Activated CD8-positive, alpha-beta memory T cell treated with anti-CD3 and anti-CD28 coated beads for 4 hours (primary cell): ENCODE measurements at places on chromosomes 5 and 9.

DNA sequence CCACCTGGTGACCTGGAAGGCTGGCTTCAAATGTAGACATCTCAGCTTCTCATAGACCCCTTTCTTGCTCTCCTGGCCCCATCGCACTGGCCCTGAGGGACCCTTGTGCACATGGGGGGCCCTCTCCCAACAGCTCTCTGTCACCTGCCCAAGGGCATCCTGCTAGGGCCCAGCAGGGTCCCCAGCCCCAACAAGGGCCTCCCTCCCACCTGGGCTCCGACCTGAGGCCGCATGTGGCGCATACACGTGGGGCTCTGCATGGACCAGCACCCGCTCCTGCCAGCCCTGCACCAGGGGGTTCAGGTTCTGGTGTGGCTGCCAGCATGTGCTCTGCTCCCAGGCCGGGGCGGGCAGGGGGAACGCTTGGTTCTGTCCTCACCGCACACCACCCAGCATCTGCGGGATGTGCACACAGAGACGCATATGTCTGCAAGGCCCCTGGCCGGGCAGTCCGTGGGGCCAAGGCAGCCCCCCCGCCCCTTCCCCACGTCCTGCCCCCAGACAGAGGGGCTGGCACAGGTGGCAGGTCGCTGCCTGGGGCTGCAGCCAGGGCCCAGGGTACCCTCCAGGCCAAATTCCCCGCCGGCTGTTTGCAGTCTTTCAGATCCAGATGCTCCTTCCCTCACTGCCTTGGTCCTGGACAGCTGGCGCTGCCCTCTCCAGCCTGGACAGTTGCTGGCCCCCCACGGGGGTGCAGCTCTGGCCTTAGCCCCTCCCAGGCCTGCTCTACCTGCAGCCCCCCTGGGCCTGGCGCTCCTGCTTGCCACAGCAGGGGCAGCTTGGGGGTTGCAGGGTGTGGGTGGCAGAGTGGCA is 17.9 kb upstream of the NRARP start:
- DNase-seq: no peak

DNA sequence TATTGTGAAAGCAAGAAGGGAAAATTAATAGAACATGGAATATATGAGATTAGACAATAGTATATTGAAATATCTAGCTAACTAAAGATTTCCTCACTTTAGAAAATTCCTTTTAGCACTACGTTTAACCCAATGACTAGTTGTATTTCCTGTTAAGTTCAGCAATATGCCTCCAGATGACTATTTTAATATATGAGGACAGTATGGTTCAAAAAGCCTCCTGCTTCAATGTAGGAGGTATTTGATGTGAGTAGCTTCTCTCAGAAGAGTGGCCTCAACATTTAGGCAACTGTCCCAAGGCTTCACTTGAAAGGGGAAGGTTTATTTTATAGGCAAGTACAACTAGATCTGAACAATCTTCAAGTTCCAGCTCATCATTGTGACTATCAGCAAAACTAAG is 2.0 kb upstream of the MEF2C start:
- DNase-seq: no peak

DNA sequence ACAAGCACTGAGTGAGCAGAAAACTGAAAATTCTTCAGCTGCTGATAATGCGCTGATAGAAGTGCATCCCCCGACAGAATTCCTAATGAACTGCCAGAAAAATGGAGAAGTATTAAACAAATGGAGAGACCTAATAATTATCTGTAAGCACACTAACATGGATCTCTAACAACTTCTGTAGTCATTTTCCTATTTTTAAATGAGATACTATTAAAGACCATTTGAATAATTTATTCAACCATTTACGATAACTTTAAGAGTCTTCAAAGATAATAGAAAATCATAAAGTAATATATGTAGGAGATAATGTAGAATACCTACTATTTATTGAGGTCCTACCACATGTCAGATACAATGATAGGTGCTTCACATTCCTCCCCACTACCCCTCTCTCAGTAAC is 72.9 kb downstream of the EFNA5 start:
- no peak for DNase-seq

- DNase-seq: no peak
Observed at GRCh38 chr5:159244163-159244562, 18.9 kb upstream of the UBLCP1 start.

DNA sequence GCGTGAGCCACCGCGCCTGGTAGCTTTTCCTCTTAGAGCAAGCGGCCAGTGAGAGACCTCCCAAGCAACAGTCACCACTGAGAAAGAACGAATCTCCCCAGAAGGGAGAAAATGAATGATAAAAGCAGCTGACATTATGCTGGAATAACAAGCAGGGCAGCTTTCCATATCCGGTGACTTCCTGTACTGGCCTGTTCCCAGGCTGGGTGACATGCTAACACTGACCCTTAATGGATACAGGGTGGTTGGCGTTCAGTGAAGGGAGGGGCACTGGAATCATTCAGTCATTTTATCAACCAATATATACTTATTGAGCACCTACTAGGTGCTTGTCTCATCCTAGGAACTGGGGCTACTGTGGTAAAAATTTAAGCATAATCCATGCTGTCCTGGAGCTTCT is 357.3 kb upstream of the PANK3 start:
- no peak for DNase-seq

DNA sequence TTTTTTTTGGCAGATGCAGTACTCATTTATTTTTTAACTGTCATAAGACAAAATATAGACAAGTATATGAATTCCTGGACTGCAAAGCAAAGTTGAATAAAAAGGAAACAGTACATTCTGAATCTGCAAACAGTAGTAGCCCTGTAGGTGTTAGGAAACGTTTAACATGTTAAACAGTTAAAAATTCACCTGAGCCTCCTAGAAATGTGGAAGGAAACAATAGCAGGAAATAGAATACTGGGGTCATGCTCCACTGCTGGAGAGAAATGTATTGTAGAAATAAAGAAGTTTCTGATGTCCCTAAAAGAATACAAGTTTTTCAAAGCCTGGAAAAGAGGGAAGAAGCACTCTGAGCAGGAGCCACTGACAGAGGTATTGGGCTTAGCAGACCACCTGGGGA is 866.0 kb downstream of the PTPRD start:
- no peak for DNase-seq

GRCh38 chr5:105670596-105670995 is 2000.1 kb downstream of the EFNA5 start:
- no peak for DNase-seq

DNA sequence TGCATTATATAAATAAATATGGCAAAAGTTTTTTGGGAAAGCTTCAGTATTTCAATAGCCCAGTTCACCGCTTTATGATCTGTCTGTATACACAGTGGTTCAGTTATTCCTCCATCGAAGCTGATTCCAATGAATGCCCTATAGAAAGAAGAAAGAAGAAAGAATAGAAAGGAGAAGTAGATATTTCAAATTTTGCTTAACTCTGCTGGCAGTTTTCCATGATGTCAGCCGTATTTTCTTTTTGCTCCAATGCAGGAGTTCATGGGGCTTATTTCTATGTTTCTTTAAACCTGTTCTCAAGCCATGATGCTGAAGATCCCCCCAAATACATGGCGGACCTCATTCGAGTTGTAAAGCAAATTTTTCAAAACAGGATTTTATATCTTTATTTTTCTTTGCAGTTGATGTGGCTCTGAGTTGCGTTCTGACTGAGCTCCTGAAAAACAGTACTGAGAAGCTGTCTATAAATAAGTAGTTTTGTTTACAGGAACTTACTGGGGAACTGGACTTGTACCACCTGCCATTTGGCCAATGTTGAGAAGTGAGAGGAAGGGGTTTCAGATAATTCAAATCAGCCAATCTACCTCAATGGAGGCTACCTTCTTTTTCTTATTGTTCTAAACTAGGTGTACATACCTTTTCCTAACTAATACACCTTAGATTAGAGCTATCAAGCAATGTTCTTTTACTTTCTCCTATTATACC is 418.5 kb upstream of the MEF2C start:
- no peak for DNase-seq

DNA sequence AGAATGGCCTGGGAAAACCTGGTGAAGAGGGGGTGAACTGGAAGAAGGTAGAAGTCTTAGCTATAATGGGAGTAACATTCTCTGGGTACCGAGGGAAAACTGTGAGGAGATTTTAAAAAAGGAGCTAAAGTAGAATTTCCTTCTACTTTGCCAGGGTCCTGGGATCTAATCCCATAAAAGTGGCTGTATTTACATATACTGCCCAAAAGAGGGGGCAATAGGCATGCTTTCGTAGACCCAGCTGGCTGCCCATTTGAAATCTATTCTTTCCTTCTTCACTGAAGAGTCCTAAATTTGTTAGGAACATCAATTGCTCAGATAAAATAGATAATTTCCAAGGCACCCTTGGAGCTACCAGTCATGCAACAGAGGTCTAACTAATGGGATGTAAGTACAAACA is 159.2 kb downstream of the CDC42SE2 start:
- no peak for DNase-seq

DNA sequence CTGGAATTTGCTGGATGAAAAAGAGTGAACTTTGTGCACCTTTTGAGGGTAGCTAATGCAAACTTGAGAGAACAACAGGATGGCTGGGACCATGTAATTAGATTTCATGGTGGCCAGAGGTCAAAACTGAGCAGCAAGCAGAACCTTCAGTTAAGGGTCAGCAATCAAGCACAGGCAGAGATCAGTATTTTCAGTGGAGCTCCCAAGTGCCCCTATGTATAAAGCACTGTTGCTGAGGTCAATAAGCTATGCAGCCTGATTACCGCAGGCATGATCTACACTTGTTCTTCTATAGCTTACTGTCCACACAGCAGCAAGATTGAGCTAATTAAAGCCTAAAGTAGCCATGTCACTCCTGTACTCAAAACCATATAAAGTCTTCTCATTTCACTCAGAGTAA is 62.1 kb upstream of the TMC1 start:
- no peak for DNase-seq

GRCh38 chr5:37212096-37212495 is 37.1 kb downstream of the CPLANE1 start:
- DNase-seq: no peak

GRCh38 chr5:109743770-109744212 is 54.1 kb downstream of the MAN2A1 start:
- DNase-seq: no peak

GRCh38 chr9:130990978-130991777 is 17.8 kb upstream of the LAMC3 start:
- no peak for DNase-seq

DNA sequence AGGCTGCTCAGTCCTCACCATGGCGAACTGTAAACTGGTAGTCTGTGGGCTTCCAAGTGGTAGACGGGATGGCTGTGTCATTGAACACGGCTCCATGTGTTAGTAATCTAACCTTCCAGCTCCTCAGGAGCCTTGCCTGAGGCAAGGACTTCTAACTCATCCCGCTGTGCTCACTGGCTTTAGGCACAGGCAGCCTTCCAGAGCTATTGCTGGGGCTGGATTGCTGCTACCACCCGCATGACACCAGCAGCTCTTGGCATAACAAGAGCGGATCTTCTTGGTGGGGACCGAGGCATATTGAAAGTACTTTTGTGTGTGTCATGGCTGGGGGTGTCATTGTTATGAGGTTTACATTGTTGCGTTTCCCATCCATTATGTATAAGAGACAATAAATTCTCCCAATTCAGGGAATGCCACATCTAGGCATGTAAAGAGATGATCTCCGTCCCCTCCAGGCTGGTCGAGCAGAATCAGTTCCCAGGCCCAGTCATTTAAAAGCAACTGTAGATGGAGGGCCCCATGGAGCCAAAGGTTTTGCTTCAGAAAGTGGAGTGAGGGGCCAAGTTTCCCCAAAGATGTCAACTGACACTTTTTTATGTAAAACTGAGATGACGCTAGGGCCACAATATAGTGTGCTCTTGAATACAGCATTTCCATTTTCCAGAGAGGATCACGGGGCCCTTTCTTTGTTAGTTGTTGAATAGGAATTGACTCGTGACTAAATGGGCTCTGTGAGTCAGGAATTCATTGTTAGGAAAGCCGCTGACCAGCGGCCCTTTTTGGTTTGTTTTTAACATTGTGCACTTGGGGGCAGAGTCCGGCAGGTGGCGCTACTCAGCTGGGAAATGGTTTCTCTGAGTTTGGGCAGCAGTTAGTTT is 759.5 kb downstream of the TAF11L14 start:
- no peak for DNase-seq

- no peak for DNase-seq
Observed at GRCh38 chr5:94463739-94464138, 154.7 kb downstream of the KIAA0825 start.

GRCh38 chr5:116130471-116130870 is 45.6 kb downstream of the COMMD10 start:
- no peak for DNase-seq

DNA sequence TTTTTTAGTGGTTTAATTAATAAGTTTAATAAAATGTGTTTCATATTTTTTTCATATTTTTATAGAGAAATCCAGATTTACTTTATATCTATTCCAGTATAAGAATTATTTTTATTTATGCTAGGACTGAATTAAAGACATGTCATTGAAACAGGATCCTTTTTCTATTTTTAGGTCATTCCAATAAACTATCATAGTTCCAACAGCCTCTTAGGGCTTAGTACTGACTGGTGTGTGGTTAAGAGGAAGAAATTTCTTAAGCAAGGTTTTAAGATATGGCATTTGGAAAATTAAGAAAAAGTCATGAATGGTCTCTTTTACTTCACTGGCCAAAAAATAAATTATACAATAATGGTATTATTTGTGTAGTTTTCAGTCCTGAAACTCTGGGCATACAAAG is 31.2 kb upstream of the PRR16 start:
- DNase-seq: no peak

DNA sequence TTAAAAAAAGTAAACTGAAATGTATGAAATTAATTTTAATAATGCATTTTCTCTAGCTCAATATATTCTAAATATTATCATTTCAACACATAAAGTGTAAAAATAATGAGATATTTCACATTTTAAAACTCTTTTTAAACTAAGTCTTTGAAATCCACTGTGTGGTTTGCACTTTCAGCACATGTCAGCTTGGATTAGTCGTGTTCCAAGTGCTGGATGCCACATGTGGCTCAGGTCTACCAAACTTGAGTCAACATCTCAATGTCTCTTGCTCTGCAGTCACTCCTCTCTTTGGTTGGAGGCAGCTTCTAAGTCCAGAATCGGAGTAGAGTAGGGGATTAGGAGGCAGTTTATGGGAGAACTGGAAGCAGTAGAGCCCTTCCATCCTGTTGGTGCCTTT is 173.7 kb upstream of the ANKRD55 start:
- DNase-seq: no peak

DNA sequence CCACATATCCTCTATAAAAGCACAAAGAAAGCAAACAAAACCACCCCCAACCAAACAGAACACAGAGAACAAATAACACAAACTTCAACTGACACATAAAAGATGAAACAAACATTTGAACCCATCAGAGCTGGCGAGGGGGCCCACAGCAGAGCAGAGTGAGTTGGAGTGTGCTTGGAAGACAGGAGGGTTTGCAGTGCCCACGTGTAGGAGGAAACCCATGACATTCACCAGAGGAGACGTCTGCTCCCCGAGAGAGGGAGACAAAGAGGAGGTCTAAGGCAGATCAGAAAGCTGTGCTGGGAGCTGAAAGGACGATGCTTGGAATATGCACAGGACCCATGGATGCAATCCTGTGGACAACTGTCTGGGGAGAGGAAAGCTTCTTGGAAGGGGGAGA is 27.0 kb downstream of the MRPL36 start:
- DNase-seq: no peak

DNA sequence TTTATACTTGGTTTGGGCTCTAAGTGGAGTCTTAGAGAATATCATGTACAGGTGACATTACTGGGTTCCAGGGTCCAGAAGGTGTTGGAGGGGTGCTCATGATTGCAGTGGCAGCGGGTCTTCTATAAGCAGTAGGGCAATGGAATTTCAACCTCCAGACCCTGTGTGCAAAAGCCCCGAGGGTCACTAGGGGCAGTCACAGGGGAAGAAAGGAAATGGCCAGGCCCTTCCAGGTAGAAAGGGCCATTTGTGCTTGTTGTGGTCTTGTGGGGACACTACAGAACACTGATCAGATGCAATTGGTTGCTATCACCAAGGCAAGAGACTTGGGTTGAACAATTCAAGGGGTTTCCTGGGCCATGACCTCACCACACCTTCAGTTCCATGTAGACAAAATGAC is 283.4 kb downstream of the GADD45G start:
- DNase-seq: no peak
